ENCODE measurements at places on chromosomes 16 and 17. TPM values are rescaled to one million over a fixed set of nuclear protein-coding genes. Genes with fewer than 3 reads are reported as not detected.

DNA sequence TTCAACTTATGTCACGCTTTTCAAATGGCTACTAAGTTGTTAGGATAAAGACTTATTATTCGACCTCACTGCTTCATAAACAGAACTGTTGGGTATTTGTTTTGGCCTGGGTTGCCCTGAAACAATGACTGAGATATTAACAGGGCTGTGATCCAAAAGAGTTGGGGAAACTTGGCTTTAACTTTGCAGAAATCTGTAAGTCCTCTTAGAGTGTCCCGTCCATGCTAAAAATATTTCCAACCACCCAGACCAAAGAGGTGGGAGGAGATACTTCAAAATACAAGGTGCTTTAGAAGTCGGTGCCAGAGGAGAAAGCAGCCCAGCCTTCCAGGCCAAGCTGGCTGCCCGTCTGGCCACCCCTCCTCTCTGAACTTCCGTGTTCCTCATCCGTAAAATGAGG lies 16.1 kb upstream of the SPATA32 start:
- no peak for DNase-seq
- H3K4me3 ChIP-seq, result no peak overlapping the region
- peak overlapping the region; percentile 52 for H3K27ac ChIP-seq
- peaks cover 16% of the 10 kb centered on the region for H3K36me3 ChIP-seq

DNA sequence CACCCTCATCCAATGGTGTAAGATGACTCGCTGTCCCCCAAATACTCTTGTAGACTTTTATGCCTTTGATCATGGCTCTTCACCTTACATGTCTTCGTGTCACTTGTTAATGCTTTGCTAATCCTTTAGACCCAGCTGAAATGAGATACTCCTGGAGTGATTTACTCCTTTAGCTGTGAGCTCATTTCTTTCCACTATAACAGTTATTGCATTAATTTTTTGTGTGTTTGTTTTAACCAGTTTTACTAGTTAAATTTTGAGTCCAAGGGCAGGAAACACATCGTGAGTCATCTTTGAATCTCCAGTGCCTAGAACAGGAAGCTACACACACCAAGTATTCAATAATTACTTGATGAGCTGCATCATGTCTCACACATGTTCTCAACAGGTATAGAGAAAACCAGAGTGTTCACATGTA lies 6.5 kb upstream of the CTCF start:
- H3K27me3 ChIP-seq, result no peaks in the 10 kb centered on the region
- DNase-seq, result no peak
- H3K4me3 ChIP-seq, result no peak overlapping the region

DNA sequence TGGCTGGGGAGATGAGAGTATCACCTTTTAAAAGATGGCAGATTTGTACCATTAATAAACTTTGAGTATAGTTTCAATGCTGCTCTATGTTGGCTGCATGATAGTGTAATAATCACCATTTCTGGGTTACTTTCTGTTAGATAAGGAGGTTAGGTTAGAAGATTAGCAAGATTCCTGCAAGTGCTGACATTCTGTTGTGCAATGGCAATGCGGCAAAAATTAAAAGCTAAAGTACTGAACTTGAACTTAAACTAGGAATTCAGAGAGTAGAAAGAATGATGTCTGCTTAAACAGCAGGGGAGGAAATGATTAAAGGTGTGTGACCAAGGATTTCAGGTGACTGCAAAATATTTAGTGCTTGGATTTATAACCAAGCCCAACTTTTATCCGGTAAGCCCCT lies 399.8 kb upstream of the MON1B start:
- no peak overlapping the region for H3K4me3 ChIP-seq
- no peaks in the 10 kb centered on the region for H3K36me3 ChIP-seq
- peaks cover 4% of the 10 kb centered on the region for H3K27me3 ChIP-seq
- H3K4me1 ChIP-seq, result peaks cover 4% of the 10 kb centered on the region
- no peak overlapping the region for H3K27ac ChIP-seq

GRCh38 chr17:6274310-6274709 lies 160.6 kb downstream of the AIPL1 start:
- H3K4me3 ChIP-seq, result no peak overlapping the region
- no peak for DNase-seq
- no peaks in the 10 kb centered on the region for H3K36me3 ChIP-seq
- peaks cover 9% of the 10 kb centered on the region for H3K27me3 ChIP-seq
- H3K4me1 ChIP-seq, result no peaks in the 10 kb centered on the region

- no peak for DNase-seq
- H3K4me3 ChIP-seq, result no peak overlapping the region
- H3K27me3 ChIP-seq, result peaks cover 6% of the 10 kb centered on the region
- H3K36me3 ChIP-seq, result no peaks in the 10 kb centered on the region
- no peak overlapping the region for H3K27ac ChIP-seq
- H3K4me1 ChIP-seq, result peaks cover 10% of the 10 kb centered on the region
These were observed 559.9 kb upstream of the CDH8 start for GRCh38 chr16:62596125-62596524.

DNA sequence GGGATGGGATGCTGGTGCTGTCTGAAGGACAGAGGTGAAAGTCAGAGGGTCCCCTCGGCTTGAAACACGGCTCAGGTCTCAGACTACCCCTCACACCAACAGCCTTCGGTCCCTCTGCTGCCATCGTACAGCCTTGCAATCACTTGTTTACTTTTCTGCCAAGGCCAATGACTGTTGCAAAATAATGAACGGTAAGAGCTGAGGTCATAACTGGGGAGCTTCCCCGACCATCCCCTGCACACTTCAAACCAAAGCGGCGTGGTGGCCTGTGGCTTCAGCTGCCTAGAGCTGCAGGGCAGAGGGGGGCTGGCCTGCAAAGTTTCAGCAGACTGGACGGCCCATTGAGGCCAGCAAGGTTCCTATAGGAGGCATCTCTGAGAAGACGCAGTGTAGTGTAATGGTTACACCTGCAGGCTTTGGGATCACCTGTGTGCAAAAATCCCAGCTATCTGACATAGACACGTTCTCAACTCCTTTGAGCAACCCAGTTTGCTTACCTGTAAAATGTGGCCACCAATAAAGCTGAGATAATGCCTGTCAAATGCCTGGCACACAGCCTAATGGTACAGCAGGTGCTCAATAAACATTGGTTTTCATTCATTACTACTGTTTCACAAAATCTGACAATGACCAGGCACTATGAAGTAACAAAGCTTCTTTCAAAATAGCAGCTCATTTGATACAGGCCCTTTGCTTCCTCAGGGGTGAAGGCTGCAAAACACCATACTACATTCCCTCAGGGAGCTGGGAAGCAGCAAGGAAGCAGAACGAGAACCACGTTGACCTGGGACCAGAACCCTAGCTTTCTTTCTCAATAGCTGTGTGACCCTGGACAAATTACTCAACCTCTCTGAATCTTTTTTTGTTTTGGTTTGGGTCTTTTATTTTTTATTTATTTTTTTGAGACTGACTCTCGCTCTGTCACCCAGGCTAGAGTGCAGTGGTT lies 5.0 kb downstream of the PAM16 start:
- DNase-seq, result no peak
- peaks cover 8% of the 10 kb centered on the region for H3K4me1 ChIP-seq
- no peak overlapping the region for H3K4me3 ChIP-seq
- H3K27me3 ChIP-seq, result no peaks in the 10 kb centered on the region

- peaks cover 3% of the 10 kb centered on the region for H3K4me1 ChIP-seq
- no peak overlapping the region for H3K4me3 ChIP-seq
- no peak for DNase-seq
- H3K27ac ChIP-seq, result no peak overlapping the region
- peaks cover 48% of the 10 kb centered on the region for H3K36me3 ChIP-seq
- no peaks in the 10 kb centered on the region for H3K27me3 ChIP-seq
These were observed 282.0 kb downstream of the BCAS3 start for GRCh38 chr17:60959696-60960095.

GRCh38 chr16:65816556-65816955 lies 549.9 kb upstream of the CDH5 start:
- H3K27ac ChIP-seq, result no peak overlapping the region
- H3K4me1 ChIP-seq, result peaks cover 26% of the 10 kb centered on the region
- DNase-seq, result no peak
- no peak overlapping the region for H3K4me3 ChIP-seq

DNA sequence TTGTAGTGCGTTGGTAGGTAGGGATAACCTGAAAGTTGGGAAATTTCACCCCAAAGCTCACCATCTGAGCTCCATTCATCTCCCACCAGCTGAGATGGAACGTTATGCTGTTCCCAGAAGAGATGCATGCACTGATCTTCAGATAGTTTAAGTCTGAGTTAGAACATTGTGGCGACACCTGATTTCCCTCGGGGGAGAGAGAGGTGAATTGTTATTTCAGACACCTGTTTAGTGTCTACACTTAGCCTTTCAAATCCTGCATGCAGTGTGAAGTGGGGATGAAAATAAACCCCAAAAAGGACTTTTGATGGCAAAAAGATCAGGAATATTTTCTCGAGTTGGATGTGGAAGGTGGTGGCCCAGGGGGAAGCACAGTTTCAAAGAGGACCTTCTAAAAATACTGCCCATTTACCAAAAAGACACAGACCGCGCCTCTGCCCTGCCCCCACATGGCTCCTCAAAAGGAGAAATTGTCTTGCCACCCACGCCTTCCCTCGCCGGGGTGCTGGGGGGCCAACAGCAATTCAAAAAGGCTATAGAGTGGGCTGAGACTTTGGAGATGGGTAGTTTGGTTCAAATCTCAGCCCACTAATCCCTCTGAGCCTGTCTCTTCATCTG lies 11.4 kb downstream of the CIITA start:
- no peak for DNase-seq
- no peaks in the 10 kb centered on the region for H3K4me1 ChIP-seq
- no peak overlapping the region for H3K27ac ChIP-seq
- H3K4me3 ChIP-seq, result no peak overlapping the region
- H3K27me3 ChIP-seq, result peaks cover 34% of the 10 kb centered on the region

DNA sequence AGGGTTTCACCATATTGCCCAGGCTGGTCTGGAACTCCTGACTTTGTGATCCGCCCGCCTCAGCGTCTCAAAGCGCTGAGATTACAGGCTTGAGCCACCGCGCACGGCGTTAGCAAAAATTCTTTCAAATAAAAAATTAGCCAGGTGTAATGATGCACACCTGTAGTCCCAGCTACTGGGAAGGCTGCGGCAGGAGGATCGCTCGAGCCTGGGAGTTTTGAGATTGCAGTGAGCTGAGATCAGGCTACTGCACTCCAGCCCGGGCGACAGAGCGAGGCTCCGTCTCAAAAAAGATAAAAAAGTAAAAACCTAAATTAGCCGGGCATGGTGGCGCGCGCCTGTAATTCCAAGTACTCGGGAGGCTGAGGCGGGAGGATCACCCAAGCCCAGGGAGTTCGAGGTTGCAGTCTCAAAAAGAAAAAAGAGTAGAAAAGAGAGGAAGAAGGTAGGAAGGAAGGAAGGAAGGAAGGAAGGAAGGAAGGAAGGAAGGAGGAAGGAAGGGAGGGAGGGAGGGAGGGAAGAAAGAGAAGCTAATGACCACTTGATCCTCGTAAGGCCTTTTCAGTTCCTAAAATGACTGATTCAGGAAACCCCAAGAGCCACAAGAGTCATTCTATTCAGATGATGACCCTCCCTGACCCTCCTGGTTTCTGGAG lies 59.2 kb downstream of the SRL start:
- no peaks in the 10 kb centered on the region for H3K36me3 ChIP-seq
- H3K27ac ChIP-seq, result peak overlapping the region; percentile 95
- peak overlapping the region; percentile 72 for H3K4me3 ChIP-seq
- no peak for DNase-seq

DNA sequence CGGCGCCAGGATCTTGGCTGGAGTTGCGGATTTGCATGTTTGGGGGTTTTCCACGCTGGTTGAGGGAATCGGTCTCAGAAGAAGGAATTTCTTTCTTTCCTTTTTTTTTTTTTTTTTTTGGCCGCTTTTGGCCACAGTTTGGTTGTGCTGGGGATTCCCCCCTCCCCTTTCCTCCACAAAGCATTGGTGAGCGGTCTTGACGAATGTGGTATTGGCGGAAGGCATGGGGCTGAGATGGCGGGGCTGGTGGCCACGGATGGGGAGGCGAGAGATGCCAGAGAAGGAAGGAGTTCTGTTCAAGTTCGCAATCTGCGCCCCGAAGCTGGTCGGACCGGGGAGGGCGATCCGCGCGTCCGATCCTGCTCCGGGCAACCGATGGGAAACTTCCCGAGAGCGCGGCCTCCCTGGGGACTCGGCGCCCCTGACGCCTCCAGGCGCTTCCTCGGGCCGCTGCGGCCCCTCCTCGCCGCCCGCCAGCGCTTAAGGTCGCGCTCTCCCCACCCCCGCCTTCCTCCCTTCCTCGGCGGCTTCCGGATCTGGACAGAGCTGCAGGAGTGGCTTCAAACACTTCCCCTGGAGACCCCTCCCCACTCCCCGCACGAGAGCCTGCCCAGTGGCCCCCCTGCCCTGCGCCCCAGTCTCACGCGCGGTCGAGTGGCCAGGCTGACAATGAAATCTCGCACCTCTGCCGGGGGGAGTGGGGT lies 43.2 kb downstream of the RAI1 start:
- H3K4me1 ChIP-seq, result peaks cover 53% of the 10 kb centered on the region
- peak overlapping the region; percentile 98 for H3K27ac ChIP-seq
- H3K27me3 ChIP-seq, result no peaks in the 10 kb centered on the region
- H3K36me3 ChIP-seq, result peaks cover 1% of the 10 kb centered on the region
- H3K4me3 ChIP-seq, result peak overlapping the region; percentile 86

- no peak overlapping the region for H3K27ac ChIP-seq
- H3K4me1 ChIP-seq, result peaks cover 13% of the 10 kb centered on the region
- no peaks in the 10 kb centered on the region for H3K27me3 ChIP-seq
- no peak for DNase-seq
- H3K4me3 ChIP-seq, result no peak overlapping the region
These were observed 64.2 kb upstream of the ZNF469 start for GRCh38 chr16:88318521-88318920.

GRCh38 chr16:78743556-78743955 lies 644.1 kb downstream of the WWOX start:
- DNase-seq, result no peak
- H3K27me3 ChIP-seq, result no peaks in the 10 kb centered on the region
- no peak overlapping the region for H3K4me3 ChIP-seq
- peaks cover 31% of the 10 kb centered on the region for H3K4me1 ChIP-seq

GRCh38 chr16:25051406-25052150 lies 36.4 kb upstream of the ARHGAP17 start:
- no peak for DNase-seq
- H3K27ac ChIP-seq, result peak overlapping the region; percentile 4
- H3K27me3 ChIP-seq, result peaks cover 21% of the 10 kb centered on the region
- H3K4me3 ChIP-seq, result no peak overlapping the region
- peaks cover 28% of the 10 kb centered on the region for H3K4me1 ChIP-seq
- no peaks in the 10 kb centered on the region for H3K36me3 ChIP-seq

DNA sequence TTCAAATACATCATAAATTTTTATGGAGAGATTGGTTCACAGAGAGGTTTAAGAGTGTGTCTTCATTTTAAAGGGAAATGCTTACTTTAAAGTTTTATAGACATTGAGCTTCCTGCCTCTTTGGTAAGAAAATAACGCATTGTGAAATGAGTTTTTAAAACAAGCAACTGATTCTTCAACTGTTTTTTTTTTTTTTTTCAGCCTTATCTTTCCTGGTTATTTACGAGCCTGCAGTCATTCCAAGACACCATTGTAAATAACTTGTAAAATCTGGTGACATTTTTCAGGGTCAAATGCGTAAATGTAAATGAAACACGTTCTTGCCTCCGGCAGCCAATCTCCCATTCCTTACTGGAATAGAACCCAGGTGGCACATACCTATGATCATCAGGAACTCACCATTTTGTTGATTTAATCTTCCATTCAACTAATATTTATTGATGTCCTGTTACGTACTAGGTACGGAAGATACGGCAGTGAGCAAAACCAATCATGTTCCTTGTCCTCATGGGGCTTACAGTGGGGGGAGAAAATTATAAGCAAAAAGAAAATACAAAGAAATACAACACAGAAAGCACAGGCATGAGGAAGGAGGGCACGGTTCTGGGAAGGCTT lies 33.2 kb upstream of the CDYL2 start:
- no peak overlapping the region for H3K27ac ChIP-seq
- no peaks in the 10 kb centered on the region for H3K4me1 ChIP-seq
- no peak for DNase-seq
- H3K4me3 ChIP-seq, result no peak overlapping the region
- H3K36me3 ChIP-seq, result no peaks in the 10 kb centered on the region

Gene SLC6A4
- total RNA-seq, result 1.1 TPM

Gene TAC4
- total RNA-seq, result not detected

Gene RPL13
- total RNA-seq, result 2,192 TPM

Gene DHRS7C
- total RNA-seq, result not detected

Gene TPSD1
- total RNA-seq, result not detected
